ENCODE measurements at places on chromosomes 16 and 17.

GRCh38 chr17:72743037-72743467, 349.4 kb downstream of the SLC39A11 start:
- H3K27ac ChIP-seq, result no peak overlapping the region
- no peaks in the 10 kb centered on the region for H3K4me1 ChIP-seq
- DNase-seq, result no peak
- no peaks in the 10 kb centered on the region for H3K27me3 ChIP-seq

DNA sequence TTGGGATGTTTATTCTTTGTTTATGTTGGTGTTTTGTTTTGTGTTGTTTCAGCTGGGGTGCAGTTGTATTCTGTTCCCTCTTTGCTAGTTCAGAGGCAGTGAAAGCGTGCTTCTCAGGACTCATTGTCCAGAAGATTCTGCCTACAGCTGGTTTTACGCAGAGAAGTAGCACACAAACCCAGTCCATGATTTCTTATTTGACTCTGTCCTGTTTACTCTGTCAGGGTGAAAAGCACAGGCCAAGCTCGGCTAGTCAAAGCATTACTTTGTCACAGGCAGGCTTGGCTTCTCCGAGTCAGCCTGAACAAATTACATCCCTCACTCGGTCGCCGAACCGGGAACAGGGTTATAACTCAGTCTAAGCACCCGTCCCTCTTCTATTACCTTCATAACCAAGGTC, 435.0 kb downstream of the MAF start:
- no peak for DNase-seq
- H3K36me3 ChIP-seq, result no peaks in the 10 kb centered on the region
- no peaks in the 10 kb centered on the region for H3K27me3 ChIP-seq
- no peak overlapping the region for H3K27ac ChIP-seq

- H3K4me1 ChIP-seq, result peaks cover 20% of the 10 kb centered on the region
- H3K27me3 ChIP-seq, result no peaks in the 10 kb centered on the region
- H3K27ac ChIP-seq, result peak overlapping the region; percentile 98
- no peaks in the 10 kb centered on the region for H3K36me3 ChIP-seq
Observed at GRCh38 chr16:53503991-53504663, 1.1 kb upstream of the AKTIP start.

GRCh38 chr16:84607694-84608093, 10.2 kb downstream of the COTL1 start:
- peaks cover 2% of the 10 kb centered on the region for H3K4me1 ChIP-seq
- H3K27me3 ChIP-seq, result no peaks in the 10 kb centered on the region
- H3K36me3 ChIP-seq, result peaks cover 3% of the 10 kb centered on the region
- no peak overlapping the region for H3K4me3 ChIP-seq
- peak overlapping the region; percentile 37 for H3K27ac ChIP-seq

- no peak overlapping the region for H3K4me3 ChIP-seq
- H3K27ac ChIP-seq, result peak overlapping the region; percentile 21
- peaks cover 28% of the 10 kb centered on the region for H3K27me3 ChIP-seq
- H3K4me1 ChIP-seq, result no peaks in the 10 kb centered on the region
Observed at GRCh38 chr16:84839054-84839453, 19.3 kb downstream of the CRISPLD2 start.

GRCh38 chr16:57539072-57539796, 2.9 kb upstream of the CCDC102A start:
- no peak for DNase-seq
- no peak overlapping the region for H3K27ac ChIP-seq
- no peaks in the 10 kb centered on the region for H3K36me3 ChIP-seq
- H3K4me1 ChIP-seq, result peaks cover 10% of the 10 kb centered on the region
- no peaks in the 10 kb centered on the region for H3K27me3 ChIP-seq
- no peak overlapping the region for H3K4me3 ChIP-seq

DNA sequence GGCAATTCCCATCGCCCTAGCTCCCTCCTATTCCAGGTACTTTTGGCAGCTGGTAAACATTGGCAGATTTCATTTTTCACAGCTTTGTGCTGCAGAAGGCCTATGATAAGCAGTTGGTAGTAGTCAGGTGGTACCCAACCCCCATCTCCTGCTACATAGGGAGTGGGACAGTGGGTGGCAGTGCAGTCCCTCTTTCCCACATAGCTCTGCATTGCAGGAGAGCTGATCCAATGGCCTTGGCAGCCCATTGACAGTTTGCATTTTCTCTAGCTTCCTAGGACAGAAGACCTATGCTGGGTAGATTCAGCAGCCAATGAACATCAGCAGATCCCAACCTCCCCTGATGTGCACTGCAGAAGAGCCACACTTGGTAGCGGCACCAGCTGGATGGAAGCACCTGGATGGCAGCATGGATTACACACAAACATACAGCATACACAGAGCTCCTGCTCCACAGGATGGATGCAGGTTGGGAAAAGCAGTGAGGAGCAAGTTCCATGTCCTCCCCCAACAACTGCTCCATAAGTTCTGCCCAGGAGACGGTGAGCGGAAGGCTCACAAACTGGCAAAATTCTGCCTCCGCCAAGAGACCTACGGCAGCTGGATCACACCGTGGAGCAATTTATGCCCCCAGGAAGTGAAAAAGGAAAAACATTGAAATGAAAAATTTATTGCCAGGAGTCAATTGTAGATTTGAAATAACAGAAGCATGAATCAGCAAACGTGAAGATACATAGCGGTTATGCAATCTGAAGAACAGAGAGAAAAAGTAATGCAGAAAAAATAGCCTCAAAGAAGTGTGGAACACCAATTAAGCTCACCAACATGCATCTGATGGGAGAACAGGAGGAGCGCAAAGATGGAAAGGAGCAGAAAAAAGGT, 95.7 kb downstream of the CACNG1 start:
- peaks cover 11% of the 10 kb centered on the region for H3K36me3 ChIP-seq
- no peaks in the 10 kb centered on the region for H3K4me1 ChIP-seq
- no peak for DNase-seq
- H3K27me3 ChIP-seq, result no peaks in the 10 kb centered on the region
- no peak overlapping the region for H3K4me3 ChIP-seq
- no peak overlapping the region for H3K27ac ChIP-seq

DNA sequence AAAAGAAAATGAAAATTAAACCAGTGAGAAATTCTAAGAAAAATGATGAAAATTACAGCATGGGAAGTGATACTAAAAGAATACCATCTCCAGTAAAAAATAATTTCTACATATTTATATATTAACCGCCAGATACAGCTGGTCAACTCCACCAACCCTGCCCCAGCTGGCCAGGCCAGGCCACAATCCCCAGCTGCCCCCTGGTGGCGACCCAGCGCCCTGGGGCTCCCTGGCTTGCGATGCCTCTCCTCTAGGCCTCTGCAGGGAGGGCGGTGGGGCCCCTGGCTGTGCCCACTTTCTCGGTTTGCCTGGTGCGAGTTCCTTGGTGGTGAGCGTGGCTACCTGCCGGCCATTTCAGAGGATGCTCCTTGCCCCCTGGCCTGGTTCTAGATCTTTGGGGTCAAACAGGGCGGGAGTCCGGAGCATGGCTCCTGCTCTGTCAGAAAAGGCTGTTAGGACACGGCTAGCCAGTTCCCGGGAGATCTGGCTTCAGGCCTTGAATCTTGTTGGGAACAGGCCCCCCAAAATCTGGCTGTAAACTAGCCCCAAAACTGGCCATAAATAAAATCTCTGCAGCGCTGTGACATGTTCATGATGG, 14.5 kb downstream of the GLIS2 start:
- DNase-seq, result peak; percentile 61
- no peaks in the 10 kb centered on the region for H3K36me3 ChIP-seq

DNA sequence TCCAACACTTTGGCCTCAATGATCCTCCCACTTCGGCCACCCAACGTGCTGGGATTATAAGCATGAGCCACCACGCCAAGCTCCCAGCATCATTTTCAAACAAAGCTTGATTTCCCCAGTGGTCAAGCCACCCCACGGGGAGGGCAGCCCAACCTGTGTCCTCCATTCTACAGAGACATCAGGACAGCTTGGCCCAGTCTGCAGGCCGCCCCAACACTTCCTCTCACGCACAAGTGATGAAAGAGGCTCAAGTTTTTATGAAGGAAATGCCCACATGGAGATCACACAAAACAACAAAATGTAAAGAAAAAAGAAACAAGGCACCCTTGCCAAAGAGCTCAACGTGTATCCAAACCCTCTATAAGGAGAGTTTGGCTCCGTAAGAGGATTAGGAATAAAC, 112.4 kb downstream of the XYLT1 start:
- no peak overlapping the region for H3K4me3 ChIP-seq
- DNase-seq, result no peak
- no peak overlapping the region for H3K27ac ChIP-seq

DNA sequence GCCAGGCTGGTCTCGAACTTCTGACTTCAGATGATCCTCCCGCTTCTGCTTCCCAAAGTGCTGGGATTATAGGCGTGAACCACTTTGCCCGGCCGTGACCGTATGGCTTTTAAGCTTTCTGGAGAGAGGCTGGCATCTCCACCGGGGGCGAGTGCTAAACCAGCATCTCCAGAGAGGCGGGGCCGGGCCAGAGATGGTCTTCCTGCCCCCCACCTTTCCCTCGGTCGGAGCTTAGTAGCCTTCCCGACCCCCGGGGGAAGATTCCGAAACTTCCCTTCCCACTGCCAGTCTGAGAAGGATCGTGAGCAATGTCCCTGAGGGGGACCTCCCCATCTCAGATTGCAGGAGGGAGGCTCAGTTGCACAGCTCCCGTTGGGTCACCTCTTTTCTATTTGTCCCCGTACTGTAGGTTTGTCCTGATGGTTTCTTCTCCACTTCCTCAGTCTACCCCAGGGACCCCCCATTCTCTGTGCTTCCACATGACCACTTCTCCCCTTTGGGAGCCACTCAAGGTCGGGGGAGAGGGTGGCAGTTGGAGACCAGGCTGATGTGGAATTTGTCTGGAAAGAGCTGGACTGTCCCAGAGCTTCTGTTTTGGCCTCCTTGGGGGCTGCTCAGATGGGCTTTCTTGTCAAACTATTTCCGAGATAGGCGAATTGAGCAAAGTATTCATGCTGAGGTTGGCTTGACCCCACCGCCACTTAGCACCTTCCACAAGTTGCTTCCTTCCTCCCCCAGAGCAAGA, 18.2 kb downstream of the IGF2BP1 start:
- no peaks in the 10 kb centered on the region for H3K36me3 ChIP-seq
- DNase-seq, result no peak

- H3K27ac ChIP-seq, result peak overlapping the region; percentile 17
- H3K4me3 ChIP-seq, result no peak overlapping the region
- H3K27me3 ChIP-seq, result no peaks in the 10 kb centered on the region
- H3K36me3 ChIP-seq, result peaks cover 3% of the 10 kb centered on the region
Observed at GRCh38 chr16:24736758-24737157, 7.3 kb downstream of the TNRC6A start.
